Brain pericyte (primary cell): ENCODE measurements at places on chromosomes 12 and 14.

DNA sequence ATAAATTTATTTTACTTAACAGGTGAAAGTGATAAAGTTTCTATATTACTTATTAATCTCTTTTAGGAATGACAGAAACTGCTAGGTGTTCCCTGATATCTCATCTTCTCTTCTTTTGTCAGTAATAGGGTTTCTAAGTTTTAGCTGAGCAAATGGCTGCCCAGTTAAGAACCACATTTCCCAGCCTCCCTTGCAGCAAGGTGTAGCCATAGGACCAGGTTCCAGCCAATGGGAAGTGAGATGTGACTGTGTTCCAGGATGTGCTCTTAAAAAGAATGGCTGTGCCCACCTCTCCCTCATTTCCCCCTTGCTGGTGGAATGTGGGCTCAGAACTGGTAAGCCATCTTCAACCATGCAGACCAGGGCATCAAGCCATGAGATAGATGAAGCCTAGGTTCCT is 165.6 kb downstream of the HELB start:
- DNase-seq, result no peak

DNA sequence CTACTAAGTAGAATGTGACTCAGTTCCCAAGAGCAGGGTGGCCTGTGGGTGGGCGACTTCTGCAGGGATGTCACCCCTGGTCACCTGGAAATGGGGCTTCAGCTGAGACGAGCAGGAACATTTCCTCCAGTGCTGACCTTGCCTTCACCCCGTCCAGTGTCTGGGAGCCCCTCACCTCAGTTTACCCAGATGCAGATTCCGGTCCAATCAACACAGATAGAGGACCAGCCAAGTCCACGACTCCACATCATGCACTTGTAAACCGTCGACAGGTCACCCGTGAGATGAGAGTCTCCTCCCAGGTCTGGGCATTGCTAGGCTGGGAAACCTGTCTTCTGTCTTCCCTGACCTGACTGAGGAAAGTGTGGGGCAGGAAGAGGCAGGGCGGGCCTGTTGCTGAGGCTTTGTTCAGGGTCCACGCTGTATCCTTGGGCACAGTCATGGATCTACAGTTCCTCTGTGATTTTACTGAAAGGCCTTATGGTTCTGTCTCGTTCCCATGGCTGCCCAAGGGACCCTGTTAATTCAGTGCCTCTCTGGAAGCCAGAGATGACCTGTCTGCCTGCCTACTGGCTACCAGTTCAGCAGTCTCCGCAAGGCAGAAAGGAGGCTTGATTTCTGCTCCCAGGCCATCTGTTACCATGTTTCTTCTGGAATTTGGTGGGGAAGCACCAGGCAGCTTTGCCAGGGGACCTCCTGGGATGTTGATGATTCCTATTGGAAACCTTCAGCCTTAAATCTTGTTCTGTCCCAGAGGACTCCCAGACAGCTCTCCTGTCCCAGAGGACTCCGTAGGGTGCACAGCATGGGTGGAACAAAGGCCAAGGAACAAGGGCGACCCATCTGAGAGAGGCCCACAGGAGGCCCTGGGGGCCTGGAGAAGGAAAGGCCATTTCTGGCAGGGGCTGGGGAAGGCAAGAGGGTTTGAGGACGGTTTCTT is 288.5 kb upstream of the RTL1 start:
- no peak for DNase-seq

GRCh38 chr12:6792522-6793201 is 3.3 kb downstream of the CD4 start:
- DNase-seq, result no peak

- DNase-seq, result no peak
Measured at GRCh38 chr12:51546097-51546496, 44.9 kb upstream of the SCN8A start.
